ENCODE measurements at places on chromosomes 1 and 21. TPM values are rescaled to one million over a fixed set of nuclear protein-coding genes. Genes with fewer than 3 reads are reported as not detected.

DNA sequence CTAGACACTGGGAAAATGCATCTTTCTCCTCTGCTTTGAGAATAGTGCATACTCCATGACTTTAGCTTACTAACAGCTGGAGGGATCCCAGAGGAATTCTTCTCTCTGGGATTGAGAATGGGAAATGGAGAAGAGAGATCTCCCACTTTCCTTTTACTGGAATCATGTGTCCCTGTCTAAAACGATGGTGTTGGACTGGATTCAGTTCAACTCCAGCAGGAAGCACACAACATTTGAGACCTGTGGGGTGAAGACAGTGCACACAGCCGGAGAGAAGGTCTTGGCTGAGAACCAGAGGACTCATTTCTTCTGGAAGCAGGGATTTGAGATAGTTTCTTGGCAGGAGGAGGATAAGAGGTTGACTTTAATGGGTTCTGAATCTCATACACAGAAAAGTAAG lies 58.7 kb downstream of the TRABD2B start:
- DNase-seq = no peak

TLR5 gene
- 27.6 TPM for total RNA-seq

DNA sequence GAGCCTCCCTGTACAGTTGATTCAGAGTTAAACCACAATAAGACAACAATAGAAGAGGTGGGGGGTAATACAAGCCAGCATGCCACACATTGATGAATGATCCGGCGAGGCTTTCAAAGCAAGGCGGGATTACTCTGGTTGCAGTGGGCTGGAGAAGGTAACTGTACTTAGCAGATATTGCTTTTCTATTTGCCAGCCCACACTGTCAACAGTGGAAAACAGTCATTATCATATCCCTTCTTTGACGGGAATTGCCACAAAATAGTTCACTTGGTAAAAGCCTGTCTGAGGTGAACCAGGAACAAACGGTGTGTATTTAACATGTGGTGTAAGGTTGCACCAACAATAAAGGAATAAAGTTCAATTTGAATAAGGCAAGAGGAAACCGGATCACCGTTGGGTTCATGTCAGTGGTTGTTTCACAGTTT lies 5.8 kb upstream of the KCNJ15 start:
- DNase-seq = no peak

HES3 gene
- total RNA-seq = not detected

DNA sequence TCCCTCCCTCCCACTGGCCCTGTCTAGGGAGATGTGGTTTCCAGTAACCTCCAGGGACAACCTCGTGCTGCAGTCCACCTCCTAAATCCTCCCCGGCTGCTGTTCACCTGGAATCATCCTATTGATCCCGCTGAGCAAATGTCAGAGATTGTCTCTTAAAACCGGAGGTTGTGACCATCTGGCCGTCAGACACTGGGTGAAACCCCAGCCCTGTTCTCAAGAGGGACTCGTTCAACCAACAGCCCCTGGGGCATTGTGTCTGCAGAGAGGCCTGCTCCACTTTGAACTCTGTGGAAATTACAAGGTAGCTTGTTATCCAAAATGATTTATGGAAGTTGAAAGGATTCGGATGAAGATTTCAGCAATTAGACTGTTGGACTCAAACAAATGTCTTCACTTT lies 498.0 kb downstream of the MATN1 start:
- DNase-seq = no peak

DNA sequence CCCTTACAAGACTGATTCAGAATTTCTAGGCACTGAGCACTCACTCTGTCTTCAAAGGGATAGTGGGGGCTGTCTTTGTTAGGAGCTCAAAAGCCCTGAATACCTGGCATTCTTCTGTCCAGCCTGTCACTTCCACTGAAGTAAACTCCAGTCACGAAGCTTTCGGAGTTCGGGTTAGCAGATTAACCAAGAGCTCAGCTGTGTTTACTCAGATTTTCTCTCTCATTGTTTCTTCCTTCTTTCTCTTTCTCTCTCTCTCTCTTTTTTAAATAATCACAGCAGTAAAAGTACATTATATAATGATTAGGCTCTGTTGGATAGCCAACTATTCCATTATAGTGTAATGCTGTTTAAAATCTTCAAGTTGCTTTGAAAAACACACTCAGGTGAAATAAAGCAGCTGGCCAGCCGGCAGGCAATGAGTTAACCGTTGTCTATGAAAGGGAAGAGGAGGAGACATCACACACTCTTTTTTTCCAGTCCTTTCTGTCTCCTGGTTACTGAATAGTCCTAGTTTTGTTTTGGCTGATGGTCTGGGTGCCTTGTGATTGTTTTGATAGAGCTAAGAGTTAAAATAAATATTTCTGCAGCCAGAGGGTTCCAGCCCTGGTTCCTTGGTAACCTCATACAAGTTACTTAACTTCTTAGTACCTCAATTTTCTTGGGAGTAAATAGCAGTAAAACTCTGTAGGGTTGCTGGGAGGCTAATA lies 89.8 kb downstream of the ADSS2 start:
- DNase-seq = no peak

KIAA0319L gene
- 91.4 TPM for total RNA-seq

TMEM269 gene
- total RNA-seq = not detected

- no peak for DNase-seq
Observed at GRCh38 chr1:36070349-36070748, 13.5 kb upstream of the TEKT2 start.

DNA sequence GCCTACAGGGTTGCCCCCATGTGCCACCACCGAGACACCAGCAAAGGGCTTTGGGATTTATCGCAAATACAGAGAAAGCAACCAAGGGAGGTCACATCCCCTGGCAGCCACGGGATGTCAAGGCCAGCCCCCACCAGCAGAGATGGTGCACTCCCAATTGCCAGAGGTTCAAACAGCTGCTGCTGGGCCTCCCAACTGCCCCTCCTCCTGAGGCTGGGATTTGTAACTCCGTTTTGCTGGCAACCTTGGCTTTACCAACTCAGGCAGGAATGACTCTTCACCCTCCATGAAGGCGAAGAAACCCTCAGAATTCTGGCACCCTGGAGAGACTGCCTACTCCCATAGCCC lies 11.6 kb downstream of the TMEM53 start:
- DNase-seq = no peak

- no peak for DNase-seq
Observed at GRCh38 chr21:37994211-37994610, 78.0 kb upstream of the KCNJ6 start.

DNA sequence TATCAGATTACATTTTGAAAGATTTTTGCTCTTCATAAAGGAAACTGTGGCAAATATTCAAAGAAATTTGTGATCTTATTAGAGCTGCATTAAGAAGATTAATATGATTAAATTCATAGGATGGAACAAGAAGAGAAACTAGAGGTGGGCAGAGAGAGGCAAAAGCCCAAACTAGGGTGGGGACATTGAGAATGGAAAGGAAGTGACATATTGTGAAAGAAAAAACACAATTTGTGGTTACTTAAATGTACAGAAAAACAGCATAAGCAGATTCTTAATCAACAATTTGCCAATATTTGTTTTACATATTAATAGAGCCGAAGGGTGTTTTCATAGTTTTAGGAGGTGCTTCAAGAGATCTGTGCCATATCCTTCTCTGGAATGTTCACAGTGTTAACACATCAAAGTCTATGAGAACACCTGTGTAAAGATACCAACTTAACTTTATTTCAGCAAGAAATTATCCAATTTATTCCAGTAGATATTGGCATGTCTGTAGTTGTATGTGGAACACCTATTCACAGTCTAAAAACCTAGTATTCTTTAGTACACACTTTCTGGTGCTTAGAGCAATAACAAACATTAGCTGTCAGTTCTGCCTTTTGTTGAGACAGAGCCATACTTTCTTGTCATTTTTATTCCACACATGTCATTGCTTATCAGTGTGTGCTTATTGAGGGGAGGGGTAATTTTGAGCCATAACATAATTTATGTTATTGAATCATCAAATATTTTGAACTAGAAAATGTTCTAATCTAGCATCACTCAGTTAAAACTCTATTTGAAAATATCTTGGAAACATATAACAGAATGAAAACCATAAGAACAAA lies 401.5 kb downstream of the PTPRC start:
- no peak for DNase-seq

DNA sequence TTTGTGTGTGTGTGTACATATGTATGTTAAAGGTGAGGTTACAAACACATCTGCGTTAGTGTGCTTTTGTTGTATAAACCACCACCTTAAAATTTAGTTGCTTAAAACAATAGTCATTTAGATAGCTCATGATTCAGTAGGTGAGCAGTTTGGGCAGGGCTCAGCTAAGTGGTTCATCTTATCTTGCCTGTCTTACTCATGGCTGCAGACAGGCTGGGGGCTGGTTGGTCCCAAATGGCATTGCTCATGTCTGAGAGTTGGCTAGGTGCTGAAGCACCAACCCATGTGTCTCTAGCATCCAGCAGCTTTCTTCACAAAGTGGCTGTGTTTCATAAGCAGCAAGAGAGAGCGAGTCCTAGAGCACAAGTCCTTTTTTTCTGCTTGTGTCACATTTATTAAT lies 91.4 kb downstream of the MACF1 start:
- DNase-seq = no peak

B3GALT2 gene
- 1.9 TPM for total RNA-seq

DNA sequence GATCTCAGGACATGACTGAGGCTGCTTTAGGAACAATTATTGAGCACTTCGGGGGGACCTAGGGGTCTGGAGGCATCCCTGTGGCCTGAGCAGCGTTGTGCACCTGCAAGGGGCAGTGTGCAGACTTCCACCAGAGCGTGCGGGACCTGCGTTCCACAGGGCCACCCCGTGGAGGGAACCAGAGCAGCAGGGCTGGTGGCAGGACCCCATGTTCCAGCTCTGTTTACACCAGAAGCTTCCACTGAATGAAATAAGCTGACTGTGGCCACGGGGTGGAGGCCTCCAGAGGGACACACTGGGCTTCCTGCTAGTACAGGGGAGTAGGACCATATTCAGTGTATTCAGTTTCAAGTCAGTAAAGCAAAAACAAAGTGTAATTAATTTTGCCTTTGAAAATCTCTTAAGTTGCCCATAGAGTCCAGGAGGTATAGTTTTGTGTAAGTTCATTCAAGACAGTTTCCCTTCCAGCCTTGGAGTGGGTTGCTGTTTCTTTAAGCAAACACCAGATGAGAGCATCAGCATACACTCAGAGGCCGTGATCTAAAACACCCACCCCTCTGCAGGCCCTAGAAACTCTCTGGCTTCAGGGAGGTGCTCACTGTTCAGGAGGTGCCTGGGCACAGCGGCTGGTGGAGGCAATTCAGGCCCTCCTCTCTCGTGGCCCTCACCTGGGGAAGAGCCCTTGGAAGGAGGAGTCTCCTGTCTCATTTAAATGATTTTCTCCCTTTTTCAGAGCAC lies 16.6 kb downstream of the SLC1A7 start:
- DNase-seq = no peak

GRCh38 chr1:228217551-228218344 lies 9.9 kb downstream of the OBSCN start:
- DNase-seq = no peak

DNA sequence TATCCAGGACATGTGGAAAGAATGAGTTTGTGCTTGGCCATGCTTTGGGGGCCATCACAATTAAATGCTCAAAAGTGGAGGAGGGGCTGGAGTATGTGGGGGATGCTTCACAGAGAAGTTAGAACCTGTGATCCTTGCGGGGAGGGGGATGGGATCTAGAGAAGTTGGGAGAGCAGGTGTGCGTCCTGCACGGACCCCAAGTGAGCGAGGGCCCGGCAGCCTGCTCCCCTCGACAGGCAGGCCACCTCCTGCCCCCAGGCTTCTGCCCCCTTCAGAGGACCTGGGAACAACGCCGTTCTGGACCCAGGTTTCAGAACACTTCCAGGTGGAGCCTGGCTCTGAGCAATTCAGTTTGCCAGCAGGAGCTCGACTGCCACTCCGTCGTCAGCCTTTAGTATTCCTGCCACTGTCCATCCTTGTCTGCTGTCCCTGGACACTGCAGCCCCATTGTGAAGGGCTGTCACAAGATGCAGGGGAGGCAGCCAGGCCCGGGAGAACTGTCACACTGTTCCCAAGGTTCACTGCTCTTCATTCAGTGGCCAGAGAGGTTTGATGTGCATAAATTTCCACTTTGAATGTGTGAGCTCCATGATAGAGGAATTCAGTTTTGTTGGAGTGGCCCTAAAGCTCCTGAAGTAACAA lies 112.2 kb downstream of the DHRS3 start:
- no peak for DNase-seq

GRCh38 chr1:20992322-20993056 lies 184.2 kb downstream of the EIF4G3 start:
- DNase-seq = no peak

G0S2 gene
- total RNA-seq = 10.6 TPM

- DNase-seq = no peak
Observed at GRCh38 chr1:70934194-70934961, 113.2 kb downstream of the PTGER3 start.

- DNase-seq = no peak
Observed at GRCh38 chr1:24867084-24867870, 62.8 kb downstream of the RUNX3 start.

OR2AJ1 gene
- total RNA-seq = not detected

ESRRG gene
- 0.63 TPM for total RNA-seq

DNA sequence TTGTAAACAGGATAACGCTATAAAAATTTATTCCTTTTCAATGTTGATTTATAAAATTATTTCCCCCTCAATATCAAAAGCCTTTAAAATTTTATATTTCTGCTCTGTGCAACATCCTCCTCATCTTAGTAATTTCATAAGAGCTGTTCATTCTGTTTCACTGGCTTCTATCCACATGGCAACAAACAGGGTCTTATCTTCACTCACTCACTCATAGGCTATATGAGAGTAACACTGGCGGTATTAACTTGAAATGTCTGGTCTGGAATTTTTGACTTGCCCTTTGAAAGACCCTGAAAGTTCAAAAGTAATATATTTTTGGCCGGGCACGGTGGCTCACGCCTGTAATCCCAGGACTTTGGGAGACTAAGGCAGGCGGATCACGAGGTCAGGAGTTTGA lies 77.4 kb upstream of the KRTAP11-1 start:
- DNase-seq = peak; percentile 84

DNA sequence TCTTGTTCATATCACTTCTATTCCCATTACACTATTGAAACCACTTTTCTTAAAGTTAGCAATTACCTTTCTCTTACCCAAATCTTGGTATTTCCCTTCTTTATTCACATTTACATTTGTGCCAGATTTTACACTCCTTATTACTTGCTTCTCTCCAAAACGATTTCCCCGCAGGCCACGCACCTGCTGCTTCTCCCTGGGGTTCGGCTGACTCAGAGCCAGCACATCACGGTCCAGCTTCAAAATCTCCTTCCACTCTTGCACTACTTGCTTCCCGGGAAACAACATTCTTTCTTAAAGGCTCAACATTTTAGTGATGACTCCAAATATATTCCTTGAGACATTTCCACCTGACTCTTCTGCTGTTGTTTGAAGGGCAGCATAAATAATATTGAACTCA lies 20.7 kb downstream of the LHX9 start:
- no peak for DNase-seq

PCBP3 gene
- 13.8 TPM for total RNA-seq

ABCA4 gene
- total RNA-seq = 2.7 TPM

GRCh38 chr1:209354840-209355165 lies 228.7 kb upstream of the CAMK1G start:
- no peak for DNase-seq

DNA sequence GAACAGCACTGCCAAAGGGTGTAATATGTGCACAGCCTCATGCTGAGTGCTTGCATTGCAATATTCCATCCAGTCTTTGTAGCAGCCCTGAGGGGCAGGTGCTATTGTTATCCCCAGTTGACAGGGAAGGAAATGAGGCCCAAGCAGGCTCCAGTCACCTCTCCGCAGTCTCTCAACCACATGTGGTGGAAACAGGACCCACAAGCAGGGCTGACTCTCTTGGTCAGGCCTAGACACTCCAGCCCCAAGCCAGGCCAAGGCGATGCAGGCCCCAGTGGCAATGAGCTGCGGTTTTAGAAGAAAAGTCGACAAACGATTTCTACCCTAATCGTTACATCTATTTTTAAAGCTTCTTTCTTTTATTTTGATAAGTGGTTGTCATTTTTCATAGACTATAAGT lies 52.6 kb upstream of the GADD45A start:
- no peak for DNase-seq
